ENCODE measurements at places on chromosomes 5 and 9.
A peak's percentile ranks its signal among the peaks of the same experiment; 100 is the strongest.

- peak; percentile 62 for DNase-seq
Measured at GRCh38 chr9:135971892-135972291, 10.7 kb upstream of the UBAC1 start.

GRCh38 chr9:129411501-129412175, 209.3 kb downstream of the C9orf50 start:
- DNase-seq: no peak

- DNase-seq: no peak
Measured at GRCh38 chr9:76592091-76592973, 133.3 kb downstream of the GCNT1 start.

DNA sequence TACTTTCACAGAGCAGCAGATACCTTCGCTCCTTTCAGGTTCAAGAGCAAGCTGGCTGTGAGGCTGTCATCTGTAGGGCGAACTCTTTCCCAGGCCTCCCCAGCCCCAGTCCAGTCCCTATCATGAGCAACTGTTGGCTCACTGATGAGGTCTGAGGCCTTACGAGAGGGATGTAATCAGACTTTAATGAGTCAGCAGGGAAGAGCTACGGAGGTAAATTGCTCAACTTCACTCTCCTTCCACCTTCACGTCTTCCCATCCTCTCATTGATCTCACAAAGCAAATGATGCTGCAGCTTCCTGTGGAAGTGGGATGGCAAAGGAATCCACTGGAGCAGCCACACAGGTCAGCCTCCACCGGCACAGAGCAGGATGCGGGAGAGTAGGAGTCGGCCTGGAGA, 130.7 kb upstream of the TBCA start:
- DNase-seq: no peak
